Sciatic nerve (tissue), 2 donors: ENCODE measurements at places on chromosomes 2 and 18. TPM values are rescaled to one million over a fixed set of nuclear protein-coding genes. Genes with fewer than 3 reads are reported as not detected.
A peak's percentile ranks its signal among the peaks of the same experiment; 100 is the strongest.

The FAM124B gene
- 6.3 TPM for total RNA-seq

The TOGARAM2 gene
- total RNA-seq: 5.3 TPM

The PFN4 gene
- 1.5 TPM for total RNA-seq

The DUSP11 gene
- 23.1 TPM for total RNA-seq

The LRRFIP1 gene
- 84.8 TPM for total RNA-seq

The KCNE4 gene
- 7.3 TPM for total RNA-seq

DNA sequence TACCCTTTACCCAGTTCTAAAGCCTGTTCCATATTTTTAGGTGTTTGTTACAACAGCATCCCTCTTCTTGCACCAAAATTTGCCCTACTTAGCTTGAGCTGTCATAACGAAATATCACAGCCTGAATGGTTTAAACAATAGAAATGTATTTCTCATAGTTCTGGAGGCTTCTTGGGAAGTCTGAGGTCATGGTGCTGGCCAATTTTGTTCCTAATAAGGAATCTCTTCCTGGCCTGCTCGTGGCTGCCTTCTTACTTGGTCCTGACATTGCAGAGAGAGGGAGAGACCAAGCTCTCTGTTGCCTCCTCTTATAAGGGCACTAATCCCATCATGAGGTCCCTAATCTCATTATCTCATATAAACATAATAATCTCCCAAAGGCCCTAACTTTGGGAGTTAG, 267.8 kb downstream of the PID1 start:
- DNase-seq: no peak

DNA sequence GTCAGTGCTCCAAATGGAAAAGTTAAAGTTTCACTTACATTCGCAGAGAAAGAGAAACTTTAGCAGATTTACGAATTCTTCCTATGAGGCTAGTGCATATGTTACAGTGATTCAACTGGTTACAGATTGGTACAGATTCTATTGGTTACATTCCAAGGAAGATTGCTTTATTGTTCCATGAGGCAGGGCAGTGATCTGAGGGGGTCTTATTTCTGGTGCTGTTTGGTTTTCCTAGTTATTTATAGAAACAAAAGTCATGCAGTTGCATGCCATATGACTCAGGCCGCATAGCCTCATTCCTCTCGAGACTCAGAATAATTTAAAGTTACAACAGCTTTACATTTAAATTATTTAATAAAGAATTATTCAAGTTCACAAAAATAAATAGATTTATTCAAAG, 385.4 kb upstream of the SYT4 start:
- DNase-seq: no peak

DNA sequence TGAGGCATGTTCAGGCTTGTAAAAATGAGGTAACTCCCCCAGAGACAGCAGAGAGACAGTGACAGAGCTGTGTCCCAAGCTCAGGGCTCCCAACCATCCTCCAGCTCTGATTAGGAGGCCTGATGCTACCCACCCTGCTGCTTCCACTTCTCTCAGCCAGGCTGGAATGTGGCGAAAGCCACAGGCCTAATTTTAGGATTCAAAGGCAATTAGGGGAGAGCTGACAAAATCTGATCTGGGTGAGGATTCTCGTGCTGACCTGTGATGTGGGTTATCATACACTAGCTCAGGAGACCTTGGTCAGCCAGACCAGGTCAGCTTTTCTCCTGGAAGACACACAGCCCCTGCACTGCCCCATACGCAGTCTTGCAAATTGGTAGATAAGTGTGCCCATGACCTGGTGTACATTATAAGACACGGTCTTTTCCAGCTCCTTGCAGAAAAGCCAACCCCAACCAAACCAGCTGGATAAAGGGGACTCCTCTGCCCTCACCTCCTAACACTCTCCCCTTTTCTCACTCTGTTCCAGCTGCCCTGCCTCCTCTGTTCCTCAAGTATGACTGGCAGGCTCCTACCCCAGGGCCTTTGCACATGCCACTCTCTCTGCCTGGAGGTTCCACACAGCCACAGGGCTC, 225.9 kb downstream of the MGAT5 start:
- DNase-seq: no peak

GRCh38 chr2:168703926-168704325, 98.5 kb upstream of the NOSTRIN start:
- DNase-seq: no peak

DNA sequence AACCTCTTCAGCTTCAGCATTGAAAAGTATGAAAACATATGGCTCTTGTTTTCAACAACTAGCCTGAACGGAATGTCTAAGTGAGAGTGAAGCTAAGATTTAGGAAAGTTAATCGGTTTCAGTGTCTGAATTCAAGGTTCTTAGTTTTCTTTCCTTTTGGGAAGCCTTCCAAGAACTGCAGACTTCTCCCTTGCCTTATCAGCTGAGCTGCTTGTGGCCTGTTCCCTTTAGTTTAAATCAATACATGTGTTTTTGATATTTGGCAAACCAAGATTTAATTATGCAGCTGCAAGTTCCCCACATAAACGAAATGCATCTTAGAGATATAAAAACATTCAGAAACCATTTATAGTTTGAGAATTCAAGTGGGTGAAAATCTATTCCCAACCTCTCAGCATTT, 274.3 kb upstream of the NRP2 start:
- DNase-seq: no peak

GRCh38 chr2:164560181-164560792, 61.0 kb downstream of the GRB14 start:
- no peak for DNase-seq

GRCh38 chr2:101291973-101292372, 16.5 kb downstream of the RNF149 start:
- DNase-seq: no peak

DNA sequence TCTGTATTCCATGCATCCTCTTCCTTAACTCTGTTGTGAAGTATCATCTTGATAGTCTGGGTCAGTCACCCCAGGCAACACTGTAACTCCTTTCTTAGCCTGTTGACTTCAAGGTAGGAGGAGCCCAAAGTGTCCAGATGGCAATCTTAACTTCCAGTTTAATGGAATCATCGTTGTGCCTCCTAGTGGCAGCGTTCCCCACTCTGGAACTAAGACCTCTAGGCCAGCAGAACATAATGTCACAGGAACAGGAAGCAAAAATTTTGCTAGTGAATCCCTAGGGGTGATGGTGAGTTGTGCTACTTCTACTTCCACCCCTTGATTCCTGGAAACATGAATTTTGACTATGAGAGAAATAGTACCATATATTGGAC, 11.7 kb downstream of the SGPP2 start:
- no peak for DNase-seq

- DNase-seq: no peak
These were observed 160.2 kb downstream of the ZEB2 start for GRCh38 chr2:144359684-144360083.

DNA sequence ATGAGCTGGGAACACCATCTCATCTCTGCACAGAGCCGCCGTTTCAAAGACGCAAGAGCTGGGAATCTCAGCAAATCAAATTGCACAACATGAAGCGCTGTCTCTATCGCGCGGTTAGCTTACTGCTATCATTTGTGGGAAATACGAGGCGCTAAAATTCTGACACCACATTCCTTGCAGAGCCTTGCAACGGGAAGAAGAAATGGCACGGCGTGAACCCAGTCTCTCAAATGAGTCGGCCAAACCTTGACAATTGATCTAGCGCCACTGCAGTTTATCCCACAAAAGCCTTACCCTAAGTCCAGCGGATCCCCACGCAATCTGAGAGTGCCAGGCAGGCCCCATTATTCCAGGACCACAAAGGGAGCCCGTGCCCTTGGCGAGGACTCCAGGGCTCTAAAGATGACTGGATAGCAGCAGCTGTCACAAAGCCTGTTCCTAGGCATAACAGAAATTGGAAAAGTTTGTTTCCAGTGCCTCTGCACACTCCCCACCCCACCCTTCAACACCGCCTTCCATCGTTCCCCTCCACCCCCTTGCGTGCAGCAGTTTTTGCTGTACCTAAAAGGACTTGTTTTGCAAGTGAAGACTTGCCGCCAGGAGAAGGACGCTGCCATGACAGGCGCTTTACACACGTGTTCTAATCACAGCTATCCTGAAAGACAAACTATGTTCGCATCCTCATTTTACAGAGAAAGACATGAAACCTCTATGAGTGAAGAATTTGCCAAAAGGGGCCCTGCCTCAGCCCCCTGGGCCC, 252.4 kb downstream of the EIPR1 start:
- DNase-seq: peak; percentile 36
